Thyroid gland (tissue), 4 donors: ENCODE measurements at places on chromosomes 7 and 10. TPM values are rescaled to one million over a fixed set of nuclear protein-coding genes. Genes with fewer than 3 reads are reported as not detected.

DNA sequence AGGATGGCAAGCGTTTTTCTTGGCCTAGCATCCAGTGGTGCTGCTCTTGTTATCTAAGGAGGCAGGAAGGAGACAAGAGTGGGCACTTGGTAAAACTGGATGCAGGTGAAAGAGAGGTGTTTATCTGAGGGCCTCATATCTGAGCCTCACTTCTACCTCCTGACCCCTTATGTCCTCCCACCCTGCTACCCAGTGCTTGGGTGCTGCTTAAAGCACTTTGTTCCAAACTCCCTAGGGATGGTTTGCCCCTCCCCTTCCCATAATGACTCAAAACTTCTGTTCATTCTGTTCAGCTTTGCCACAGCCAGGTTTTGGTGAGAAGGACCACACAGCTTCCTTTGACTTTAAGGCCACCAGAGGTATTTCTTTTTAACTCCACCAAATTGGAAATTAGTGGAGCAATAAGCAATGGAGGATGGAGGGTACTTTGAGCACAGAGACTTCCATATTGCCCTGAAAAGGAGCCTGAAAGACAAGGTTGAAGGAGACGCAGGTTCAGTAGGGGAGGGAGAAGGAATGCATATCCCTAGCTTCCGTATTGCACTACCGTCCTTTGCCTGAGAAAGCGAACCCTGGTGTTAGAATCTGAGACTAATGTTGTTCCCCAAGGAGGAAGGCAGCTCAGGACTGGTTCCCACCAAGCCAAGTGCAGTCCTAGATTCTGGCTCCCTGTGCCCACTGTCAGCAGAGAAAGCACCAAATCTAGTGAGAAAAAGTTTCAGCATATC, 30.1 kb downstream of the ENTPD1 start:
- DNase-seq = no peak

GRCh38 chr10:119309423-119309770, 102.0 kb downstream of the GRK5 start:
- DNase-seq = no peak

DNA sequence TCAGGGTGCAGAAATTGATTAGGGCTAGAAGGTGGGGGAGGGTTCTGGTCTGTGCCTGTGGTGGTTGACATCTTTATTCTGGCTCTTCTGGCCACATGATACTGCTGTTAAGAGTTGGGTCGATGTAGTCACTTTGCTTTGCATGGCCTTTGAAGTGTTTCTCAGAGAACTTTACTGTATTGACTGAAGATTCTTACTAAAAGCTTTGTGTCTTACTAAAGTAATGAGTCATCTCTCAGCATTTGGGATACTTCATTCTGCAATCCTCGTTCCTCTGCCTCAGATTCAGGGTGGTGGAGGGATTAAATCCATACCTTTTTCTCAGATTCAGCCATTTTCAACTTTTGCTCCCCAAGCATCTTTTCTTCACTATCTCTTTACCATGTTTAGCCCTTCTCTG, 38.6 kb downstream of the STEAP4 start:
- DNase-seq = no peak

DNA sequence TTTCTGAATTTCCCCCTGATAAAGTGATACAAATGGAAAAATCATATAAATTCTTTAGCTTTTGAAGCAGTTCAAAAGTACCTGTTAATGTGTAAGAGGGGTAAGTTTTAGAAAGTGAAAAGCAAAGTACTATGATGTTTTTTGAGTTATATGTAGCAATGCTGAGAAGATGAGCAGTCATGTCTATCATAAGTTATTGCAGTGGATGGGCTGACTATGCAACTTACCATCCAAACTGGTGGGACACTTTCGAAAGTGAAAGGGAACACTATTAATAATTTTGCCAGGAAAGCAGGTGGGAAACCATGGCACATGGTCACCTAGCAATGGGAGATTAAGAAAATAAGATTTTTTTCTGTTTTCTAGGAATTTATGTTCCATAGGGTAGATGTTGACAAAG, 4.1 kb downstream of the MINPP1 start:
- DNase-seq = no peak

- DNase-seq = no peak
Measured at GRCh38 chr7:46191776-46192175, 270.7 kb upstream of the IGFBP3 start.

The CYP2E1 gene
- total RNA-seq = 2.0 TPM

The FRAT2 gene
- 19.5 TPM for total RNA-seq
